Activated CD4-positive, CD25-positive, alpha-beta regulatory T cell (primary cell): ENCODE measurements at places on chromosomes 3 and 15.

- no peak for DNase-seq
Observed at GRCh38 chr3:126442094-126442855, 33.4 kb downstream of the ZXDC start.

- DNase-seq = no peak
Observed at GRCh38 chr3:142725357-142725739, 1.5 kb downstream of the TRPC1 start.

DNA sequence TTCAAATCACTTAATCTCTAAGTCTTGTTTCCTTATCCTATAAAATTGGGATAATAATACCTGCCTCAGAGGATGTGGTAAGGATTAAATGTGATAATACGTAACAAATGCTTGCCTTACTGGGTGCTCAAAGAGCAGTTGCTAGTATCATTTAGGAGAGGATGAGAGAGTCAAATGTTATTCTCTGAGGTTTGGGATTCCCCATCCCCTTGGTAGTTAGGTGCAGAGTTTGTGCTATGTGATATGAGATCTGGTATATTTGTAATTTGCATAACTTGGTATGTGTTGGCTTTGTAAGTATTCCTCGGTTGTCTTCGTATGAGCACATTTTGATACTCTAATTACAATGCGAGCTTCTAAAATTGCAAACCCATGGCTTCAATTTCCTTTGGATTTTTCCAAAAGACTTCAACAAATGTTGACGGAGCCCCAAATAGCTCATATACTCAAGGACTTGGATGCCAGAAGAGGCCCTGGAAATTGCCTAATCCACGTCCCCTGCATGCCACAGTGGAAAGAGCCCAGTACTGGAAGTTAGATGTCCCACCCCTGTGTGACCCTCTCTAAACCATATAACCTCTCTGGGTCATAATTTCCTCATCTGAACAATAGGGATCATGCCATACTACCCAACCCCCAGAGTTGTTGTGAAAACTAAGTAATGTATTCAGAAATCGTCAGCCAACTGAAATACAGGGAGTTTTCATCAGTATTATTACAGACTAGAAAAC, 85.0 kb downstream of the FBN1 start:
- no peak for DNase-seq

GRCh38 chr3:72533591-72534473, 314.4 kb downstream of the SHQ1 start:
- no peak for DNase-seq

- no peak for DNase-seq
Observed at GRCh38 chr3:37594873-37595783, 266.6 kb upstream of the CTDSPL start.

- no peak for DNase-seq
Observed at GRCh38 chr15:50815958-50816590, 50.6 kb upstream of the SPPL2A start.

DNA sequence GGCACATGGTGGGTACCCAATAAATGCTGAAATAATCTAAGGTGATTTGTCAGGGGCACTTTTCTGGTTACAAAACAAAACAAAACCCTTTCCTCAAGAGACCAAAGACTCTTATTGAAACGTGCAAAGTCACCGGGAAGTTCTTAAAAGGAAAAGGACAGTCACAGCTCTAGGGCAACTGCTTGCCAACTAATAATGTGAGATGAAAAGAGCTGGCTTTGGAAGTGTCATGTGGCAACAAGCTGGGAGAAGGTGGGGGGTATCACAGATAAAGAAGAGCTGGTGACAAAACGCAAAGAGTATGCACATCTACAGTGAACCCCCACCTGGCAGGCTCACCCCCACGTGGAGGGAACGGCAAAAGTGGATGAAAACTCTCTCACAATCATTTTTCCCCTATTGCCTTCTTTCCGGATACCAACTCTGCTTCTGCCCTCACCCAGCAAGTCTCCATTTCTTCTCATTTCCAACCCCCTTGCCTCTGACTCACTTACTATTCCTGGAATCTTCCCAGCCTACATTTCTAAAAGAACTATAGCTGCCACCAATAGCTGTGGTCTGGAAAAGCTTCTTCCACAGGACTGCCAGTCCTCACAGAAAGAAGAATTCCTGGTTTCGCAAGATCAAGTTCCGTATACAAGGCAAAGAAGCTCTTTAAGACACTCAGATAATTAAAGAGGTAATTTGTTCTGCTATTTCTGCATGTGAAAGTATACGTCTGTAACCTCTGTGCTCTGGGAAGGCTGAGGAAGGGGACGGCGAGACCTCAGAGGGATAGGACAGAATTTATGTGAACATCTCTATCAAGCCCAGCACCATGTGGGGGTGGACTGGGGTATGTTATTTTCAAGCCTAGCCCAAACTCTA, 21.8 kb upstream of the ANPEP start:
- DNase-seq = no peak

GRCh38 chr3:18489939-18490338, 64.8 kb upstream of the SATB1 start:
- DNase-seq = no peak

- DNase-seq = no peak
Observed at GRCh38 chr3:27340534-27340933, 28.6 kb downstream of the NEK10 start.
